ENCODE measurements at places on chromosomes 7 and 10. TPM values are rescaled to one million over a fixed set of nuclear protein-coding genes. Genes with fewer than 3 reads are reported as not detected.

GRCh38 chr10:79191951-79192676 lies 123.3 kb downstream of the ZMIZ1 start:
- H3K27ac ChIP-seq: no peak overlapping the region
- DNase-seq: no peak
- H3K27me3 ChIP-seq: no peaks in the 10 kb centered on the region
- no peaks in the 10 kb centered on the region for H3K4me1 ChIP-seq

Gene FAM24B
- total RNA-seq: 8.1 TPM

DNA sequence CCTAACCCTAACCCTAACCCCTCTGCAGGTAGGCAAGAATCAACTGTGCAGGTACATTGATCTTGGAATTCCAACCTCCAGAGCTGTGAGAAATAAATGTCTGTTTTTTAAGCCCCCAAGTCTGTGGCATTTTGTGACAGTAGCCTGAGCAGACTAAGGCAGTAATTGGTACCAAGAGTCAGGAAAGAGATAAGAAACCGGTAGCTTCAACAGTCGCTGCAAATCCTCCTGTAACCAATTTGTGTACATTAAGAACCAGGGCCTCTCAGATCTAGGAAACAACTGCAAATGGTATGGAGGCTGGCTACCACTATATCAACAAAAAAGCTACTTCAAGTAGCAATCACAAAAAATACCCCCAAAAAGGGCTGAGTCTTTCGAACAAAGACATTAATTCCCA lies 67.3 kb downstream of the DOCK4 start:
- no peak for DNase-seq
- H3K27me3 ChIP-seq: peaks cover under 1% of the 10 kb centered on the region
- H3K4me1 ChIP-seq: no peaks in the 10 kb centered on the region
- no peak overlapping the region for H3K27ac ChIP-seq

Gene SPDYE3
- not detected for total RNA-seq

DNA sequence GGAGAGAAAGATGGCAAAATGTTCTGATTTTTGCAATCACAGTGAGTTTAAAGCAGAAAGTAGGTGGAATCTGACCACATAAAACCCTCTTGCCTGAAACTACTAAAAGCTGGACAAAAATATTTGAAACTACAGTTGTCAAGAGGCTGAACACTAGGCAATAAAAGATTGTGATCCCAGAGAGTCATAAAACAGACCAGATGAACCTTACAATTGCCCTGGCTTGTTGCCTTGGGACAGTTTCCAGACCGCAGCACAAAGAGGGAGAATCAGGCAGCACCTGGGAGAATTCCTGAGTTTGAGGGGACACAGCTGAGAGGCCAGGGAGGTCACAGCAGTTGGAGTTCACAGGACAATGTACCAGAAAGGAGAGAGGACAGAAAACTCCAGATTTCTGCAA lies 107.3 kb upstream of the NANOS1 start:
- no peak for DNase-seq
- H3K27ac ChIP-seq: no peak overlapping the region
- H3K27me3 ChIP-seq: peaks cover 21% of the 10 kb centered on the region

- no peak overlapping the region for H3K27ac ChIP-seq
- H3K4me3 ChIP-seq: no peak overlapping the region
- H3K4me1 ChIP-seq: no peaks in the 10 kb centered on the region
- no peaks in the 10 kb centered on the region for H3K36me3 ChIP-seq
- H3K27me3 ChIP-seq: peaks cover 2% of the 10 kb centered on the region
- DNase-seq: no peak
These were observed 269.1 kb upstream of the FZD8 start for GRCh38 chr10:35911233-35911632.

GRCh38 chr10:101489355-101489754 lies 98.7 kb downstream of the POLL start:
- H3K27ac ChIP-seq: no peak overlapping the region
- H3K27me3 ChIP-seq: no peaks in the 10 kb centered on the region

- no peaks in the 10 kb centered on the region for H3K27me3 ChIP-seq
- no peaks in the 10 kb centered on the region for H3K36me3 ChIP-seq
- no peak overlapping the region for H3K4me3 ChIP-seq
- peaks cover 28% of the 10 kb centered on the region for H3K4me1 ChIP-seq
- H3K27ac ChIP-seq: no peak overlapping the region
- no peak for DNase-seq
These were observed 34.2 kb downstream of the FIGNL1 start for GRCh38 chr7:50415844-50416364.

Gene IFIT1B
- not detected for total RNA-seq

GRCh38 chr10:14486777-14487487 lies 156.2 kb upstream of the FRMD4A start:
- H3K4me1 ChIP-seq: no peaks in the 10 kb centered on the region
- no peak for DNase-seq
- peaks cover 19% of the 10 kb centered on the region for H3K27me3 ChIP-seq
- H3K27ac ChIP-seq: no peak overlapping the region
- no peaks in the 10 kb centered on the region for H3K36me3 ChIP-seq
- no peak overlapping the region for H3K4me3 ChIP-seq
